ENCODE measurements at places on chromosomes 13 and 19.

GRCh38 chr13:107251341-107251740 is 683.4 kb upstream of the ARGLU1 start:
- no peak for DNase-seq

- no peak for DNase-seq
Measured at GRCh38 chr13:44117816-44118215, 238.1 kb downstream of the LACC1 start.

- no peak for DNase-seq
Measured at GRCh38 chr13:35793823-35794222, 317.3 kb upstream of the MAB21L1 start.

GRCh38 chr13:20340759-20341171 is 108.6 kb upstream of the GJB6 start:
- no peak for DNase-seq

DNA sequence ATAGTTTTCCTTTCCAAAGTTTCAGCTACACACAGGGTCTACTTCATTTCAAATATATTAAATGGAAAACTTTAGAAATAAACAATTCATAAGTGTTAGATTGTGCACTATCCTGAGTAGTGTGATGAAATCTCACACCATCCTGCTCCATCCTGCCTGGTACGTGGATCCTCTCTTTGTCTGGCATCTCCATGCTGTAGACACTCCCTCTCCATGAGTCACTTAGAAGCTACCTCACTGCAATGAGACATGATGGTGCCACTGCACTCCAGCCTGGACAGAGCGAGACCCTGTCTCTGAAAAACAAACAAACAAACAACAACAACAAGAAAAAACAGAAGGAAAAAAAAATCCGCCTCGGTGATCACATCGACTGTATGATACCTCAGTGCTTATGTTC is 191.8 kb downstream of the PCCA start:
- no peak for DNase-seq

- no peak for DNase-seq
Measured at GRCh38 chr13:76971851-76972829, 19.7 kb upstream of the CLN5 start.

All from T-helper 17 cell (primary cell).